ENCODE measurements at places on chromosomes 2 and 18. TPM values are rescaled to one million over a fixed set of nuclear protein-coding genes. Genes with fewer than 3 reads are reported as not detected.

DNA sequence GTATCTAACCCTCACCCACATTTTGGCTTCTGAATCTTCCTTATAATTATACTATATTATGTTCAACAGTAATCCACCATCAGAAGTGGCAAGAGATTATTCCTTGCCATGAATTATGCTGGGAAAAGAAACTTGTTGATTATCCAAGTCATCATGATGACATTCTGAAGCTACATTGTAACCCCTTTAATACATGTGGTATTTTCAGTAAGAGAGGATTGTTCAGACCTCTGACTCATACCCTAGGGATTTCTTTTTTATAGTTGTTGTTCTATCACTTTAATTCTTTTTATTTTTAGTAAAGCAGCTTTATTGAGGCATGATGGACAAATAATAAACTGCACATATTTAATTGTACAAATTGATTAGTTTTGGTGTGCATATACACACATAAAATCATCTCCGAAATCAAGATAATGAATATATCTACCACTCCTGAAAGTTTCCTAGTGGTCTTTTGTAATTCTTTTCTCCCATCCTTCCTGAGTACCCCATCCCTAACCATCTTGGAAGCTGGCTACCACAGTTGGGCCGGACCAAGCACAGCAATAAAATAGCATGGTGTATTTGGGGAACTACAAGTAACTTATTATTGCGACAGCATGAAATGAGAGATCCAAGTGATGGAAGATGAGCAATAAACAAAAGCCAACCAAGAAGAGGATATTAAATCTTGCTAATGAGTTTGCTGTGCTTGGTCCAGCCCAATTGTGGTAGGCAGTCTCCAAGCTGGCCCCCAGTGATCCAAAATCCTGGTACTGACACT, 159.9 kb downstream of the BARD1 start:
- no peak for ATAC-seq

- peak; percentile 28 for ATAC-seq
Observed at GRCh38 chr2:174326161-174327020, 8.4 kb upstream of the SP9 start.

Gene LOXHD1
- total RNA-seq: 0.12 TPM

DNA sequence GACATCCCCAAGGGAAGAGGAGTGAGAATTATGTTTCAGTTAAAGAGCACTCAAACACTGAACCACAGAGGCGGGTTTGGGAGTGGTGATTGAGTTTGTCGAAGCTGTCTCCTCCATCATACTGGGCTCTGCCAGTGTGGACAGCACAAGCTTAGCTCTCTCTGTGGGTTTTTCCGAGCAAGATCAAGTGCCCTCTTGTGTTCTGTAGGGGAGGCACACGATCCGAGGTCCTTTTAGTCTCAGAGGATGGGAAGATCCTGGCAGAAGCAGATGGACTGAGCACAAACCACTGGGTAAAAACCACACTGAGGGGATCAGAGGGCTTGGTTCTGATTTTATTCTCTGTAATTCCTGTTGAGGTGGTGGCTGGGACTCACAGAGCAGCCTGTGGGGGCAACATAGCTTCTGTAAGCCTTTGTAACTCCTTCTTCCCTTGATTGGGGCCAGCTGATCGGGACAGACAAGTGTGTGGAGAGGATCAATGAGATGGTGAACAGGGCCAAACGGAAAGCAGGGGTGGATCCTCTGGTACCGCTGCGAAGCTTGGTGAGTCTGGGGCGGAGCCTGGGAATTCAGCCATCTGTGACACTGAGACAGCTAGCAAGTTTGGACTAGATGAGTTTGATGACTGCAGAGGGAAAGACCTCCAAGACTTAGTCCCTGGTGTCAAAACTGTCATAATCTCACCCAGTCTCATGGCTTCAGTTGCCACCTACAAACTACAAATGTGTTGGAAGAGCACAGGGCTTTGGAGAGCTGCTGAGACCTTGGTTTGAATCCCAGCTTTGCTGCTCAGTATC, 2.0 kb downstream of the NAGK start:
- ATAC-seq: peak; percentile 23

GRCh38 chr2:133756833-133757232, 188.6 kb upstream of the NCKAP5 start:
- ATAC-seq: no peak

DNA sequence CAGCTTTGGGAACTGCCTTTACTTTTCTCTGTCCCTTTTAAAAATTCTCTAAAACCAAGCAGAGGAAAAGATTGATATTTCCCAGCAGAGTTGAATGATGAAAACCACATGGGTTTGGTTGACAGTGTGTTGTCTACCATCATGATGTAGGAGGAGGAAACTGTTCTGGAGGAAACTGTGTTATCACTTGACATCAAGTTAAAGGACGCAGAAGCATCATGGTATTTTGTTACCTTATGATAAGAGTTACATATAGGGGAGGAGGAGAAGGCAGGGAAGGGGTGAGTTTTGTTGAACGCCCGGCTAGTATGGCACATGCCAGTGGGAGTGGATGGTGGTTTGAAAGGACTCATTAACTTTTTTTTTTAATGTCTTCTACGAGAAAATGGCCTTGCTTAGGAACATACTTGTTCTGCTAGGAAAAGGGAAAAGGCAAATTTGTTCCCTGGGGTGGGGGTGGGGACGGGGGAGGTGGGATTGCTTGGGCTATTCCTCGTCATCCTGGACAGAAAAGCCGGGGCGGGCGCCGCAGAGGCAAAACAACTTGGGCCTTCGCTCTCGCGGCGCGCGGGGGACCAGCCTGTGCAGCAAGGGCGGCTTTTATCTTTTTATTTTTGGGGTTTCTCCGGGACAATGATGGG, 766 bp downstream of the TMEM17 start:
- no peak for ATAC-seq

GRCh38 chr2:190280565-190281350, 38.9 kb downstream of the HIBCH start:
- peak; percentile 24 for ATAC-seq

Gene FEV
- not detected for total RNA-seq

Gene GALR1
- not detected for total RNA-seq

DNA sequence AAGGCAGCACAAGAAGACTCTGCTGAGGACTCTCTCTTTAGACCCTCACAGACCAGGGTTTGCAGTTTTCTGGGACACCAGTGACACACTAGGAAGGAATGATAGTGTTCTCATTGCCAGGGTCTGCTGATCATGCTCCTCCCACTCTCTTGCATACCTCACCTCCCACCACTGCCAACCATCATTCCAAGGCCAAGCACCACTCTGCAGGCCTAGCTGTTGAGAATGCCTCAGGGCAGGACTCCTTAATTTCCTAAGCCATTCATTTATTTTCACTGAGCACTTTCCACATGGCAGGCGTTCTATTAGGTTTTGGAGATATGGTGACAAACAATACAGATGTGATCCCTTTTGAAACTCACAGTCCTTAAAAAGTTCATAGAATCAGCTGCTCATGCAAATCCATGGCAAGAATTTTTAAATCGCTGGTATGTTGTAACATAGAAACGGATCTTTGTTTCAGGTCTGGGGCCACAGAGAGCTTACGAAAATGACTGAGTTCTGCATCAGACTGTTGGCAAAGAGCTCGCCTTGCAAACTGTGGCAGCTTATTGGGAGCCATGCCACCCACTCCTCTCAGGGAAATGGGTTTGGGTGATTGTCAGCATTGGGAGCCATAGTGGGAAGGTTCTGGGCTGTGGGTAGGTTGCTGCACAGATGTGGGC, 78.5 kb downstream of the XDH start:
- no peak for ATAC-seq

All from esophagus mucosa (tissue), 1 donor.